Neural progenitor cell (in vitro differentiated cells): ENCODE measurements at places on chromosomes 6 and 20. TPM values are rescaled to one million over a fixed set of nuclear protein-coding genes. Genes with fewer than 3 reads are reported as not detected.

DNA sequence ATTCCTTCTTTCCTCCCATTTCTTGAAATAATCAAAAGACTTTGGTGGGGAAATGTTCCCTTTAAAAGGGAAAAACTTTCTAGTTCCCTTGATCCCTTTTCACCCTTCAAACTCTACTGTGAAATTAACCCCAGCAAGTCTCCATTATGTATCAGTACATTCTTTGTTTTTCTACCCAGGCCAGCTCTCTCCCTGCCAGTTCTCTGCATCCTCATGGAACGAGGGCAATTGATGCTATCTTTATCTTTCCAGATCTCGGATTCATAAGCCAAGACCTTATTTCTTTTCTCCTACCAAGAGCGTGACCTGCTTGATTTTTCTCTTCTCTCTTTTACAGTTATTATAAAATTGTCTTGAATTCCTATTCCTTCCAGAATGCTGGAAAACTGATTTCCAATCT lies 75.8 kb downstream of the ADGRB3 start:
- H3K27me3 ChIP-seq: no peaks in the 10 kb centered on the region
- no peak overlapping the region for H3K4me3 ChIP-seq
- no peaks in the 10 kb centered on the region for H3K36me3 ChIP-seq

DNA sequence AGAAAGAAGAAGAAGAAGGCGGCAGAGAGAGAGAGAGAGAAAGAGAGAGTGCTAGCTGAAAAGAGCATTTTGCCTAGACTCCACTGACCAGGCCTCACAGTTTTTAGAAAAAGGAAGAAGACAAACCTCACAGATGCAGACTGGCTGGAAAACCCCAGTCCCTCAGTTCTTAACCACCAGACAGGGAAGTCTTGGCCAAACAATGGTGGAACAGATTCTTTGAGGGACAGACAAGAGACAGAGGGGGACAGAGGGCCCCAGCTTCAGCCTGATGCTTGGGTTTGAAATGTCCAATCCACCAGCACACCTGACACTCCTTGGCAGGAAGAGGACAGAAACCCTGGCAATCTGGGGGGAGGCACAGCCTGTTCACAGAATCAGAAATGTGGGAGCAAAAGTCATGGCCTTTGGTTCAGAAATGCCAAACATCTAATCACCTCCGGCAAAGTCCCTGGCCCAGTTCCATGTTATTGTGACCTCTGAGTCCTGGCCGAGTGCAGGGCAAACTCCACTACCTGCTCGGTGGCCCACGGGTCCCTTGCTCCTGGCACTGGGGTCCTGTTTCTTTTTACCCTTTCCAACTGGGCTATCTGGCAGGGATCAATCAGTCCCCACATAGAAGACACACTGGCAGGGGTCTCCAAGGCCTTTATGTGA lies 235.2 kb downstream of the LY86 start:
- H3K27ac ChIP-seq: no peak overlapping the region
- no peak overlapping the region for H3K4me3 ChIP-seq
- DNase-seq: no peak
- peaks cover 27% of the 10 kb centered on the region for H3K4me1 ChIP-seq

DNA sequence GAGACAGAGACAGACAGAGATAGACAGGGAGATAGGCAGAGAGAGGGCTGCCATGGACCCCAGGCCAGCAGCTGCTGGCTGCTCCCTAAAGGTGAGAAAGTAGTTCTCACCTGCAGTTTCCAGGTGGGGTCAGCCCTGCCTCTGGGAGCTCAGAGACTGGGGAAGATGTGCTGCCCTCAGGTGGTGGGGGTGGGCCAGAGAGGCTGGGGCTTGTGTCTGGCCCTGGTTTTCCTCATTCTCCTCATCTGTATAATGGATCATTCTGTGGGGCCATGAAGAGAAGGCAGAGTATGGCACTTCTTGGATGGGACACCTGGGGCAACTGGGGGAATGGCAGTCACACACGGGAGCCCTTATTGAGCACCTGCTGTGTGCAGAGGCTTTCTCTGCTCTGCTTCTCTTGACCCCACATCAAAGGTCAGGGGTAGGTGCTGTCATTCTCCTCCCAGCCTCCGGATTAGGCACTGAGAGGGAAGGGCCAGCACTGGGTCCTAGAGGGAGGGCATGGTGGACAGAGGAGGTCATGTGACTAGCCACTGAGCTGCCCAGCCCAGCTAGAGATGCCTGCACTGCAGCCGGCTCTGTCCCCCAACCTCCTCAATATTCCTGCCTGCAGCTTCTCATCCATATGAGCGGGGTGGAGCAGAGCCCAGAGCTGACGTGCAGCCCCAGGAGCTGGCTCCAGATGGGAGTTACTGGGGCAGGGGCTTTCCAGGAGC lies 4.1 kb downstream of the ANGPT4 start:
- no peaks in the 10 kb centered on the region for H3K27me3 ChIP-seq
- DNase-seq: no peak
- H3K4me3 ChIP-seq: no peak overlapping the region
- no peak overlapping the region for H3K27ac ChIP-seq
- H3K36me3 ChIP-seq: no peaks in the 10 kb centered on the region

- no peak overlapping the region for H3K27ac ChIP-seq
- no peaks in the 10 kb centered on the region for H3K4me1 ChIP-seq
- no peak for DNase-seq
- no peaks in the 10 kb centered on the region for H3K36me3 ChIP-seq
These were observed 226.2 kb upstream of the MARCKS start for GRCh38 chr6:113630738-113631535.

- H3K27me3 ChIP-seq: no peaks in the 10 kb centered on the region
- H3K36me3 ChIP-seq: no peaks in the 10 kb centered on the region
- no peak overlapping the region for H3K27ac ChIP-seq
- H3K4me1 ChIP-seq: no peaks in the 10 kb centered on the region
These were observed 30.9 kb upstream of the TAGAP start for GRCh38 chr6:159075506-159076228.

The ADGRF5 gene
- total RNA-seq: not detected in 2 replicates

DNA sequence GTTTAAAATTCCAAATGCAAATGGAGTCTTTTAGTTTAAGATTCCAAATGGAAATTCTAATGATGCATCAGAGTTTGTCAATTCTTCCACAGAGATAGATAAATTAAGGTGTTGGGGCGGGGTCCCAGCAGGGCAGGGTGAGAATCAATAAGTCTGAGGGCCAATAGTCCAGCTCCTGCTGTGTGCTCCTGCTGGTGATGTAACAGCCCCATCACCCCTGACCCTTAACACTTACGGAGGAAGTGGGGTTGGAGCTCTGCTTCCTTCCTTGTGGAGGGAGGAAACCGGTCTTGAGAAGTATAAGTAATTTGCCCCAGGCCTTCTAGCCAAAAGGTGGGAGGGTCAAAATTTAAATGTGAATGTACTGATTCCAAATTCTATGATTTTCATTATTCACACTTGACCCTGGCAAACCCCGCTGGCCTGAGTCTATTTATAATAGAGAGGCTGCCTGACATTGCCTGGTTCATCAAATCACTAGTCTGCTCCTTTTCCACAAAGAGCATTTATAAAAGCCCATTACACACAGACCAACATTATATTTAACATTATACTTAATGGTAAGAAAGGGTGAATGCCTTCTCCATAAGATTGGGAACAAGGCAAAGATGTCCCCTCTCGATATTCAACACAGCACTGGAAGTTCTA lies 17.2 kb downstream of the ZBTB2 start:
- H3K4me1 ChIP-seq: peaks cover 6% of the 10 kb centered on the region
- H3K27me3 ChIP-seq: no peaks in the 10 kb centered on the region
- no peak overlapping the region for H3K27ac ChIP-seq
- DNase-seq: no peak
- no peak overlapping the region for H3K4me3 ChIP-seq

- no peak overlapping the region for H3K27ac ChIP-seq
- no peak overlapping the region for H3K4me3 ChIP-seq
- H3K4me1 ChIP-seq: peaks cover 6% of the 10 kb centered on the region
- DNase-seq: peak; percentile 22
- no peaks in the 10 kb centered on the region for H3K36me3 ChIP-seq
- H3K27me3 ChIP-seq: no peaks in the 10 kb centered on the region
These were observed 887 bp upstream of the NSFL1C start for GRCh38 chr20:1467355-1468116.

The CST2 gene
- not detected in 2 replicates for total RNA-seq

The TM9SF4 gene
- 27.9 and 41.7 TPM in 2 replicates for total RNA-seq

DNA sequence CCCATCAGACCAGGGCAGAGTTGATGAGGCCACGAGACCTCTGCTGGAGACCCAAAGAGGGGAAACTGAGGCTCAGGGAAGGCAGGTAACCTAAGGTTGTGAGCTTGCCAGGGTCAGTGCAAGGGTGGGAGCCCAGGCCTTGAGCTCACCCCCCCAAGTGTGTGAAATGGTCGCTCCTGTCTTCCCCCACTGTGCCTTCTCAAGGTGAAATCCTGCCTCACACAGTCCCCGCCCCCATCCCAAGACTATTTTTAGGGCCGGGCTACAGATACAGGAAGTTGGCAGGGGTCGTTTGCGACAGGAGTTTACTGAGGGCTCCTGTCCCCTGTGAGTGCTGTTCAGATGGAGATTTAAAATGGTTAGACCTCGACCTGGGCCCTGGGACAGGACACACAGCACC lies 18.7 kb upstream of the GATA5 start:
- H3K27ac ChIP-seq: no peak overlapping the region
- H3K4me1 ChIP-seq: peaks cover 5% of the 10 kb centered on the region
- no peak for DNase-seq
- no peak overlapping the region for H3K4me3 ChIP-seq

DNA sequence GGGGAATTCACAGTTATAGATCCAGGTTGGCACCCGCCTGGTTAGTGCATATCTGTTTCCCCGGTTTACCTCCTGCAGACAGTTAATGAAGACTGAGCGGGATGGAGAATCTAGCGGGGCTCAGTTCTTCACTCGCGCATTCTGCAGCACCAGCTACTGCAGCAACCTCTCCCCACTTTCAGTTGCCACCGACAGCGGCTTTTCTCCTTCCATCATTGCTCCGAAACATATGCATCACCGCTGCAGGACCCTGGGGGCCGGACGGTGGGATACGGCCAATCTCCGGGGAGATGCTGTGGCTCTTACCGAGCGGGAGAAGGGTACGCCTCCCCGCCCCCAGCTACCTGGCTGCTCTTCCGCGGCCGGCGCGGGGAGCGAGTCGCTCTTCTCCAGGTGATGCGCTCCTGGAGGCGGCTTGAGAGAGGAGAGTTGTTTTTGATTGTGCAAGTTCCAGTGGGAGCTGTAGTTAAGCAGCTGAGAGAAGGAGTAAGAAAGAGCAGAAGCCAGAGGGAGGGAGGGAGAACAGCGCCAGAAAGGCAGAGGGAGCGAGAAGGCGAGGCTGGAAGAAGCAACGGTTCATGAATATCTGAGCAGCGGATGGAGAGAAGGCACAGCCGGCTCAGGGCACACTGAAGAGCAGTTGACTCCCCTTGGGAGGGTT lies at the start of gene SGK1:
SGK1 (minus strand) TSS at position 642 of the 661 bp plus-strand sequence. CDS start 652 bp downstream, outside the sequence.
- peak; percentile 56 for DNase-seq
- H3K4me1 ChIP-seq: peaks cover 22% of the 10 kb centered on the region
- no peaks in the 10 kb centered on the region for H3K36me3 ChIP-seq
- peak within 1 kb of the TSS; percentile 79 for H3K4me3 ChIP-seq
- H3K27ac ChIP-seq: no peak within 1 kb of the TSS
